ENCODE measurements at places on chromosomes 1 and 21.

GRCh38 chr1:160576884-160577283 lies 2.4 kb downstream of the CD84 start:
- DNase-seq: no peak

DNA sequence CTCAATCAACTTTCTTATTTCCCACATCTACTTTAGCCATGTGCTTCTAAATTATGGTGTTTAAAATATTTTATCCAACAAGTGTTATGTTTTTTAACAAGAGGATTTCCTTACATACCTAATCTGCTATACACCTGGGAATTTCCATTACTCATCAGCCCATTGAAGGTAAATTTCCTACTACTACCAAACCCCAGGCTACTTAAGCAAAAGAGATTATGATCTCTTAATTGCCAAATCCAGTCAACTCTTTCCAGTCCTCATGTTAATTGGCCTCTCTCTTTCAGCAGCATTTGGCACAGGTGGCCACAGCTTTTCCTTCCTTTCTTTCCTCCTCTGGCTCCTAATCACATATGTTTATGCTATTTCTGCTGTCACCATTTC lies 5.1 kb upstream of the C1orf162 start:
- no peak for DNase-seq

DNA sequence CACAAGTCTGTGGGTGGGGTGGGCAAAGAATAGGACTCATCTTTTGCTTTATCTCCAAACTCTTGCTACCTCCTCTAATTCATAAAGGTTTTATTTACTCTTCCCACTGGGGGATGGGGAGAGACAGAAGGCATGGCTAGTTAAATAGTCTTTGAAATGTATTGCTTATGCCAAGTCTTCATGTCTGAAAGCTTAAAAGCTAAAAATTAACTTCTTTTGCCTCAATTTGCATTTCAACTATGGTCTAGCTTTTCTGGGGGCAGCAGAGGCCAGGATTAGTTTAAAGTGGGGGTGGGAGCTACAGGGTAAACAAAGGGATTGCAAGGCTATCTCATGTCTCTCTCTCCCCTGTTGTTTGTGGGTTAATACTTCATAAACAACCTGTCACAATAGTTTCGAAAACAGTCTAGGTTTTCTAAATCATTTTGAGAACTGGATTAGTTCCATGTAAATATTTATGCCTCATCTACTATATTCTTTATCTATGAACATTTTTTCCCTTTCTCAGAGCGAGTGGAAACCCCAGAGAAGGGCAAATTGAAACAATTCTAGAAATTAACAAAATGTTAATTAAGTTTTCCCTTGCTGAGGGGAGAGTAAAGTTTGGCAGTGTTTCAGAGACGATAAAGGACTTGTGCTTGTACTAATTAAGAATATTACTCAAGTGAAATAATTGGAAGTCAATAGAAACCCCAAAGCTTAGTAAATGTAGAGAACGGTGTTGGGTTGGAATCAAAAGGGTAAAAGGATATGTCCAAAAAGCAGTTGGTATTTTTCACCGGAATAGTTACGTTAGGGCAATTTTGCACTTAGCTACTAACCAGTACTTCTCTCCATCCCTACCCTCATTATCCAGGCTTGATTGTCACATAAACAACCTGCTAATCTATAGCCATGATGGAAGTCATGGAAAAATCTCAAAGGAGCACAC lies 182.2 kb downstream of the GIPC2 start:
- DNase-seq: no peak

- no peak for DNase-seq
Measured at GRCh38 chr1:147266381-147266780, 23.9 kb downstream of the CHD1L start.

GRCh38 chr1:233479110-233479890 lies 134.6 kb upstream of the KCNK1 start:
- no peak for DNase-seq

All from stimulated activated CD4-positive, alpha-beta T cell treated with anti-CD3 and anti-CD28 coated beads, Interleukin-12 subunit alpha, Interleukin-12 subunit beta, amount 100 ng/mL, for 4 hours (primary cell).